Natural killer cell (primary cell): ENCODE measurements at places on chromosomes 11 and 22.
A peak's percentile ranks its signal among the peaks of the same experiment; 100 is the strongest.

DNA sequence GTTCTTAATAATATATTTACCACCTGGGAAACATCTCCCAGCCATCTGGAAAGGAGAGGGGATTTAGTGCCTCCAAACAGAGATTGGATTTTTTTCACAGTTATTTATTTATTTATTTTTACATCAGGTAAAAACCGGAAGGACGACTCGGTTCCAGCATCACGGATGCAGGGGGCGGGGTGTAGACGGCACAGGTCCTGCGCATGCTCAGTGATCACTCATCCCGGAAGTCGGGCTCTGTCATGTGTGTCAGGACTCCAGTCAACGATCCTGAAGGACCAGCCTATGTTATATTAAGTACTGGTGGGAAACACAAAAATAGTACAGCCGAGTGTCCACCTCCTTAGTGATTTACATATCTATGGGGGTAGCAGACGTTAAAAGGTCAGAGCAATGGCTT, 467.6 kb downstream of the NTM start:
- DNase-seq, result no peak

DNA sequence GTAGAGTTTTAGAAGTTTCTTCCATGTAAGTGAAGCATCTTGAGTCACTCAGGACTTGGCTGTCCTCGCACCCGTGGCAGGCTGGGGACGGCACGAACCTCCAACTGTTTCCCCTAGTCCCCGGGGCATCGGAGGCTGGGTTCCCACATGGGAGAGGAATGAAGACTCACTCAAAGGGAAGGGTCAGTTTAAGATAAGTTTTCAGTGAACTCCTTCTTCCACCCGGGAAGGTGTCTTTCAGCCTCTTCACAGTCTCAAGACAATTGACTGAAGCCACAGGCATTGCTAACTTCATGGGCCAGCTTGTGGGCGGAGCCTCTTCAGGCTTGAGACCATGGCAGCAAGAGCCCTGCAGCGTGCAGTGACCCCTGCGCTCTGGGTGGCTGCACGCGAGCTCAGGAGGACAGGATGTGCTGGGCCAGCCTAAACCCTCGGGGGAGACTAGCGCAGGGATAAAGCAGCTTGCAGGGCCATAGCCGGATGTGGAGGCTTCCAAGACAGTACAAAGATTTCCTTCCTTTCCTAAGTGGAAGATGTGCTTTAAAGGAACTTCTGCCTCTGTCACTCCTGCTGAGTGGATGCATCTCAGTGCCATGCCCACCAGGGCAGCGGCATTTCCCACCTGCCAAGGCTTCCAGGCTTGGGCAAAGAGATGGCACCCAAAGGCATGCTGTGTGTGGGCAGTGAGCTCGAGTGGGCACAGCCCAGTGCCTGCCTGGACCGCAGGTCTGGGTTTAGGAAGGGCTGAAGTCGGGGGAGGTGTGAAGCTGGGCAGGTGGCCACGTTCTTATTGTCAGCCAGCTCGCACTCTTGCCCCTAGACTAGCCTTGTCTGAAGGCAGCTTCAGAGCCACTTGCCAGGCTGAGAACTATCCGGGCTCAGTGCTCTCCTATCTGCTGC, 32.9 kb downstream of the PPIL2 start:
- no peak for DNase-seq

- no peak for DNase-seq
Observed at GRCh38 chr11:101401245-101401644, 182.6 kb downstream of the TRPC6 start.

- no peak for DNase-seq
Observed at GRCh38 chr11:33376331-33377310, 119.4 kb downstream of the HIPK3 start.

GRCh38 chr11:121500717-121501116, 48.0 kb upstream of the SORL1-AS1 start:
- no peak for DNase-seq

- DNase-seq, result no peak
Observed at GRCh38 chr11:47434011-47434786, 8.0 kb upstream of the PSMC3 start.

- no peak for DNase-seq
Observed at GRCh38 chr11:87136236-87136635, 98.5 kb downstream of the TMEM135 start.

- DNase-seq, result no peak
Observed at GRCh38 chr11:8100605-8101004, 19.6 kb downstream of the TUB start.

DNA sequence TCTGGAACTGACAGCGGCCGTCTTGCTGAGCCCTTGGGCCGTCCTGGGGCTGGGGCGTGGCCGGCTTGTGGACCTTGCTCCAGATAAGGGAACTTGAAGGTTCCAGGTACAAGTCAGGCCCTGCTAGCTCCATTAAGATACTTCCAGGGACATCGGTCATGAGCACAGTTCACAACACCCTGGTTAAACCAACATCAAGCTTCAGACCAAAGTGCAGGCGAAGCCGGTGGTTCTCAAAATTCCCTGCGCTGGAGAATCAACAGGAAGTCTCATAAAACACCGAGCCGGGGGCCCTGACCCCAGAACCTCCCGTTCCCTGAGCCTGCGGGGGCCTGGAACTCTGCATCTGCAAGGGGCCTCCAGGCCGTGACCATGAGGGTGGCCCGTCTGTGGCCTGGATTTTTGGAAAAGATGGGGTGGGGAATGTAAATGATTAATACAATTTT, 1043.8 kb downstream of the BRD1 start:
- no peak for DNase-seq

GRCh38 chr11:61587541-61587941, 6.7 kb upstream of the SYT7 start:
- peak; percentile 57 for DNase-seq

- DNase-seq, result no peak
Observed at GRCh38 chr11:124310721-124311120, 3.0 kb downstream of the OR8D1 start.

DNA sequence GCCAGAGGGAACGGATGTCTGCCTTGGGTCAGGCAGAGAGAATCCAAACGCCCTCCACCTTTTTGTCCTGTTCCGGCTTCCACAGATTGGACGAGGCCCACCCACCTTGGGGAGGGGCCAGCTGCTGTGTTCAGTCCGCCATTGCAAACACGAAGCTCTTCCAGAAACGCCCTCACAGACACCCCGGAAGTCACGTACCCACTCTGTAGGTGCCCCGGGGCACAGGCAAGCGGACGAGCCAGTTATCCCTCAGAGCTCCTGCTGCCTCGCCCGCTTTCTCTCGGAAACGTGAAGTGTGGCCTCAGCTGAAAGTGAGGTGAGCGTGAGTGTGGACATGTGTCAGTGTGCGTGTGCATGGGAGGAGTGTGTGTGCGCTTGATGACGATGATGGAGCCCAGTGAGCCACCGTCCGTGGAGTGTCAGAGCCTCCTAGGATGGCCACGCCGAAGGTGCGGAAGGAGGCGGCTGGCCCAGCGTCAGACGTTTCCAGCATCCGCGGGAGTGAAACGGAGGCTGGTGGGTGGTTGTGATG, 869.2 kb downstream of the TBC1D22A start:
- no peak for DNase-seq

- DNase-seq, result no peak
Observed at GRCh38 chr11:115241899-115242298, 262.3 kb downstream of the CADM1 start.

- DNase-seq, result no peak
Observed at GRCh38 chr11:130997278-130997677, 81.0 kb upstream of the SNX19 start.

DNA sequence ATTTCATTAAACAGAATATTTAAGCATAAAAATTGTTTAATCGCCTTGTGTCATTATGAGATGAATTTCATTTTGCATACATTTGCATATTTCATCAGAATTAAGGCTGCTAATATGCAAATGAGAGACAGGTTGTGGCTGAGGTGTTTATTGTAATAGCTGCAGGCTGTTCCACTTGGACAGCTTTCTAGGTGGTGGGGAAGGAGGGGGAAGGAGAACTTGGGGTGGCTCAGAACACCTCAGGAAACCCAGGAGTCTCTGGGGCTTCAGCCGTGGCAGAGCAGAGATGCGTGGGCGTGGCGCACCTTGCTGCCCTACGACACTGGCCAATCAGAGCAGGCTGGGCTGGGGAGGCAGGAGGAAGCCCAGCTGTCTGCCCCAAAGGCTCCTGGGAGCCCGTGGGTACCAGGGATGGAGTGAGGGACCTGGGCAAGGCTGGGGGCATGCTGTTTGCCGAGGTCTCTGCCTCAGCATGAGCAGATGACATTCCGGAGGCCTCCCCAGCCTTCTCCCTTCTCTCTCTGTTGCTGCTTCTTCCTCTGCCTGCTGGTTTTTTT, 542.9 kb downstream of the MN1 start:
- no peak for DNase-seq

DNA sequence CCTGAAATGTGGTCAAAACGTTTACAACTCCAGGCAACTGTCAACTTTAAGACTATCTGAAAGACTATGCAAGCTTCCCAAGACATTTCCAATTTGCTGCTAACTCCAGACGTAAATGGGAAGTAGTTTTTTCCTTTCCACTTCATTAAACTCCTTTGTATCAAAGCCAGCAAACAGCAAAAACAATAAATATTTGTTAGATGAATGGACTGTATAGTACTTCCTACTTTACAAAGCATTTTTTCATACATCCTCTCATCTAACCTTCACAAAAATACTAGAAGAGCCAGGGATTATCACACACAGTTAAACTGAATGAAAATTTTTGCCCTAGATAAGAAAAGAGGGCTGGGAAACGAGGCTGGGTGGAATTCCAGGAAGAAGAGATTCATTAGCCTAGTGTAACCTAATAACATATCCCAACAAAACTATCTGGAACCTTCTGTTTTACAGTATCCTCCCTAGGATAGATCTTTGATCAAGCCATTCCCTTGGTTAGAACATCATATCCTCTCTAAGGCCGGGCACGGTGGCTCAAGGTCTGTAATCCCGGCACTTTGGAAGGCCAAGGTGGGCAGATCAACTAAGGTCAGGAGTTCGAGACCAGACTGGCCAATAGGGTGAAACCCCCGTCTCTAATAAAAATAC, 10.4 kb downstream of the NUP98 start:
- DNase-seq, result no peak

- no peak for DNase-seq
Observed at GRCh38 chr11:110955776-110956175, 243.5 kb upstream of the ARHGAP20 start.

DNA sequence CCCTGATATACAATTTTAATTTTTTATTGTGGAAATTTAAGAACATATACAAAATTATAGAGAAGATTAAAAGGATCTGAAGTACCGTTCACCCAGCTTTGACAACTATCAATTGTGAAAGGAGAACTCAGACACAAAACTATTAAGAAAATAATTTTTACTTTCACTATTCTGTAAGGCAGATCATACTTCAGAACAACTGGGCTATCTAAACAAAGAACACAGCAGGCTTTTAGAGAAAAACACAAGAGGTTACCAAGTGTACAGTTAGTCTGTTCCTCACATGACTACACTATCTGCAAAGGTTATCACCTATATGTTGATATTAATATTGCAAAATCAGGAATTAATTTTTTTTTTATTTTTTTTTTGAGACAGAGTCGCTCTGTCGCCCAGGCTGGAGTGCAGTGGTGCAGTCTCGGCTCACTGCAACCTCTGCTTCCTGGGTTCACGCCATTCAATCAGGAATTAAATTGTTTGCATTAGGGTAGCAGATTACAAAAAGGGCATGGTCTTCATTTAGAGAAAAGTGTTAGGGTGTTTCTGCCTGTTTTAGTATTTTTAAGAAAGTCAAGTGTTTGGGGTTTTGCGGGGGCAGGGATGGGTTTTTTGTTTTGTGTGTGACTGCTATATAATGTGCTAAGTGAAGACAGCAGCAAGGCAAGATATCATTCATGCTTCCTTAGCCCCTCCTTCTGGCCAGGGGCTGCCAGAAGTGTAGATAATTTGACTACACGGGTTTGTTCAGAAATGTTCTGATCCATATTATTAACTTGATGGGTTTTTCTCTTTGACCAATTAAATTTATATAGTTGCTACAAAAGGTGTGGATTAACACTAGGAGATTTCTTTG, 27.6 kb upstream of the SIK2 start:
- DNase-seq, result no peak

DNA sequence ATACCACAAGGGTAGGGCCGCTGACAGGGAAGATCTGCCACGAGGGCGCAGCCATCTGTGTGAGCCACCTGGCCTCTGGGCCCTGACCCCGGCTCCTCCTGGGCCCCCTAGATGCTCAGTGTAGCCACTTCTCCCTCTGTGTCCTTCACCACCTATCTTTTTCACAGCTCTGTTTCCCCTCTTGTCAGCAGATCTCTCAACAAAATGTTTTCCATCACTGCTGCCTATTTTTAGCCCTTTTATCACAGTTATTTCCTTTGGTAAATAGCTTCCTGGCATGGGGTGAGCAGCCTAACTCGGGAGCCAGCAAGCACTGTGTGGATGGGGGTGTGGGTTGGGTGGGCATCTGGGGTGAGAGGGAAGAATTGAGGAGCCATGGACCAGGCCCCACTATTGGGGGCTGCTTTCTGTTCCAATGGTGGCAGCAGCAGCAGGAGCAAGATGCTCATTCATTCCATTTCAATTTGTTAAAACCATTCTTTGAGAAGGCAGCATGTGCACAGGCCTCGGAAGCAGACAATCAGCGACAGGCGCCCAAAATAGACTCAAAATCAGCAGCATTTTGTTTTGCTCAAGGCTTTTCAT, 135.2 kb upstream of the NAV2 start:
- no peak for DNase-seq

GRCh38 chr22:37043828-37044538, 7.6 kb upstream of the KCTD17 start:
- no peak for DNase-seq

- DNase-seq, result no peak
Observed at GRCh38 chr11:105740164-105740903, 130.5 kb downstream of the GRIA4 start.

- no peak for DNase-seq
Observed at GRCh38 chr11:61356706-61357105, 5.0 kb downstream of the CYB561A3 start.

GRCh38 chr11:2092956-2093412, 46.2 kb downstream of the IGF2 start:
- DNase-seq, result peak; percentile 85

DNA sequence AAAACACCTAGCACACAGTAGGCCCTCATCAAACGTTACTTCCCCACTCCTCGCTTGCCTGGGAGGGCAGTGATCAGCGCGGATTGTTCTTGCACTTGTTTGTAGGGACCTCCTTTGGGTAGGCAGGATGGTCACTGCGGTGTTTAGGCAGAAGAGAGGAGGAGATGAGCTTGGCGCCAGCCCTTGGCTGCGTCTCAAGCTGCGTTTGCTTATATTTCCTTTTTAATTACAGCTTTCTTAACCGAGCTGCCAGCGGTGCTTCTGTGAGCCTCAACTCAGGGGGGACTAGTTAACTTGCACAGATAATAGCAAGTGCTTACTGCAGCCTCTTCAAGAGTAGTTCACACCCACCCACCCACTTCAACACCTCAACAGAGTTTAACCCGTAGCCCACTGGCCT, 15.1 kb downstream of the IFT27 start:
- no peak for DNase-seq
